DMS153 (cell line): ENCODE measurements at places on chromosomes 6 and 20.

GRCh38 chr20:5977975-5978374, 27.5 kb downstream of the MCM8 start:
- no peak for DNase-seq

DNA sequence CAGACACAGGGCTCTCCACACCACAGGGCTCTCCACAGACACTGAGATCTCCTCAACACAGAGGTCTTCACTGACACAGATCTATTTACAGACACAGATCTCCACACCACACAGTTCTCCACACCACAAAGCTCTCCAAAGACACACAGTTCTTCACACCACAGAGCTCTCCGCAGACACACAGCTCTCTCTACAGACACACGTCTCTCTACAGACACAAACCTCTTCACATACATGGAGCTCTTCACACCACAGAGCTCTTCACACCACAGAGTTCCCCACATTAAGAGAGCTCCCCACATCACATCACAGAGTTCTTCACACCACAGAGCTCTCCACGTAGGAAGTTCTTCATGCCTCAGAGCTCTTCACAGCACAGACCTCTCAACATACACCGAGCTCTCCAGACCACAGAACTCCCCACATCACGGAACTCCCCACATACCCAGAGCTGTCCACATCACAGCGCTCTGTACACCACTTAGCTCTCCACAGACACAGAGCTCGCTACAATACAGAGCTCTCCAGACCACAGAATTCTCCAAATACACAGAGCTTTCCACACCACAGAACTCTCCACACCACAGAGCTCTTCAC, 53.9 kb downstream of the ERMARD start:
- no peak for DNase-seq

DNA sequence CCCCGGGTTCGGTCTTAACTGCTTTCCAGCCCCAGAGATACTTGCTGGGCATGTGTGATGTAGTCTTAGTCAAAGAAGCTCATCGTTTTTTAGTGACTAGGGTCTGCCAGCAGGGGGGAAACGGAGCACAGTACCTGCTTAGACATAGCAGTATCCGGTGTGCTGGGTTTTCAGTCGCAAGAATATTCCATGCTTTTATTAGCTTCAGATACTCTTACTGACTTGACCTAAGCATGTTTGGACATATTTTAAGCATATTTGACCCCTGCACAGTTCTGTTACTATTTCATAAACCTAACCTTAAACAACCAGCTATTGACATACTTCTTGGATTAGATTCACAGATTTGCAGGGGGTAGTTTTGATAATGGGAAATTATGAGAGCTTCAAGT, 3.0 kb downstream of the E2F3 start:
- peak; percentile 40 for DNase-seq

GRCh38 chr20:25336561-25337422, 53.8 kb downstream of the ABHD12 start:
- no peak for DNase-seq

DNA sequence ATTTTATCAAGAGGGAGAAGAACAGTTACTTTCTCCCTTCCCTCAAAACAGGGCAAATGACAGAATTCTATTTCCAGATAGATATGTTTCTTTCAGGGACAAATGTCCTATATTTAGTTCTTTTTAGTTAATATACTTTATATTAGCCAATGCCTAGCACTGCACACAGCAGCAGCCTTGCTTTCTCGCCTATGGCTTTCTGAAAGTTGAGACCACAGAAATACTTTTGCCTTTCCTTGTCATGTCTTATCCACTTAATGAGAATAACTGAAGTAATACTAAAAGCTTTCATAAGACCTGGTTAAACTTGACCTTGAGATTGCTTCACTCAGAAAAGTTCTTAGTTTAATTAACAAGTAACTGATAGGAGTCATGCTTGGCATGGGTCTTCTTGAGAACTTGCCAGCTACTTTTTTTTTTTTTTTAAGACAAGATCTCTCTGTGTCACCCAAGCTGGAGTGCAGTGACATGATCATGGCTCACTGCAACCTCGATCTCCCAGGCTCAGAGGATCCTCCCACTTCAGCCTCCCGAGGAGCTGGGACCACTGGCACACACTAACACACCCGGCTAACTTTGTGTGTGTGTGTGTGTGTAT, 159.3 kb downstream of the CDKAL1 start:
- DNase-seq = no peak

DNA sequence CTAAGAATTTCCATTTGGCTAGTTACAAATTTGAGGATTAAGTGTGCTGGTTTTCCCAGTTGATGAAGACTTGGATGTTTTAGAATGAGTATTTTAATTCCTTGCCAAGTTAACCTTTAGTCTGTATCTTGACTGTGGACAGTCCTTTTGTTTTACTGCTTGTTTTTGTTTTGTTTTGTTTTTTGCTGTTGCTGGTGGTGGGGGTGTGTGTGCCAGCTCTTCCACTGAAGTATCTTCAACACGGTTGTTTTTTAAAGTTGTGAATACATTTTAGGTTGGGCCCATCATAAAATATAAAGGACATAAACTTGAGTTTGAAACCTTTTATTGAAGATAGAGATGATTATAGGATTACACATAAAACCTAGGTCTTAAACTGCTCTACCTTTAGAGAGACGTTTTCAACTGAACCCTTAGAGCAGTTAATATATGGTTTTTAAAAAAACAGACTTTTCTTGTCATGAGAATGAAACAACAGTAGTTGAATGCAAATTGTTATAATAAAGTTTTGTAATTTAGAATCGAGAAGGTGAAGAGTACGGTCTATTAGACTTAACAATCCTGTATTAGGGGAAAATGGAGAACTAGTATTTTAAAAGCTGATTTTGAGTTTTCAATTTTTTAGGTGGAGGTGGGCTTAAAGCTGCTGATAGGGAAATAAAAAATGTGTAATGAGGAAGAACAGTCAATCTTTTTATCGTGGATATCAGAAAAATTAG, 4.0 kb downstream of the QKI start:
- no peak for DNase-seq

DNA sequence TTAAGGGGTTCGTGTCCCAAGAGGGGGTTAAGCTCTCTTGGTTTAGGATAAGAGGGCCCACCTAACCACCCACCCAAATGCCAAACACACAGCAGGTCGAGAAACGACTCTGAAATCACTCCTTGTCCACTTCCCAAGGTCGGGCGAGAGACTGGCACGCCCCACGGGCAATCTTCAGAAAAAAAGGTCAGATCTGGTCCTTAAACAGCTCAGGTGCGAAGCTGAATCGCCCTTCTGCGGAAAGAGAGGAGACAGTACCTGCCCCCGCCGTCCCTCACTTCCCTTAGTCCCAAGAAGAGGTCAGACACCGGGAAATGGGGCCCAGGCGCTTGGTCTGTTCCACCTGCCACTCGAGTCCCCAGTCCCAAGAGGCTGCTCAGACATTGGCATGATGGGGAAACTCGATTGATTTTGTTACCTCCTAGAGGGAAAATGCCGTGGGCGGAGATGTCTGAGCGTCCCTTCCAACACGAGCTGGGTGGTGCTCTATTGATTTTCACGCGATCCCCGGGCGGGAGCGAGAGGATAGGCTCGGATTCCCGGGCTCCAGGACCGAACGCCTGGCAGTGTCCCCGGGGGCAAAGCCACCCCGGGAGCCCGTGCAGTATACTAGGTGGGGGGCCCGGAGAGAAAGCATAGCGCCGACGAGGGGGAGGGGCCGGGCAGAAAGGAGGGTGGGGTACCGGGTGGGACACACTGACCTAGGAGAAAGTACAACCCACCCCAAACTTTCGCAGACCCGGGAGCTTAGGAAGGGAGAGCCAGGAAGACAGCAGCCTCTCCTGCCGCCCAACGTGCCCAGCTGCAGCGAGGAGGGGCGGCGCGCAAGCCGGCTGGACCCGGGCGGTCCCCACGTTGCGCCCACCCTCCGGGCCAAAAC, 1.1 kb upstream of the SAMD5 start:
- DNase-seq = peak; percentile 24

DNA sequence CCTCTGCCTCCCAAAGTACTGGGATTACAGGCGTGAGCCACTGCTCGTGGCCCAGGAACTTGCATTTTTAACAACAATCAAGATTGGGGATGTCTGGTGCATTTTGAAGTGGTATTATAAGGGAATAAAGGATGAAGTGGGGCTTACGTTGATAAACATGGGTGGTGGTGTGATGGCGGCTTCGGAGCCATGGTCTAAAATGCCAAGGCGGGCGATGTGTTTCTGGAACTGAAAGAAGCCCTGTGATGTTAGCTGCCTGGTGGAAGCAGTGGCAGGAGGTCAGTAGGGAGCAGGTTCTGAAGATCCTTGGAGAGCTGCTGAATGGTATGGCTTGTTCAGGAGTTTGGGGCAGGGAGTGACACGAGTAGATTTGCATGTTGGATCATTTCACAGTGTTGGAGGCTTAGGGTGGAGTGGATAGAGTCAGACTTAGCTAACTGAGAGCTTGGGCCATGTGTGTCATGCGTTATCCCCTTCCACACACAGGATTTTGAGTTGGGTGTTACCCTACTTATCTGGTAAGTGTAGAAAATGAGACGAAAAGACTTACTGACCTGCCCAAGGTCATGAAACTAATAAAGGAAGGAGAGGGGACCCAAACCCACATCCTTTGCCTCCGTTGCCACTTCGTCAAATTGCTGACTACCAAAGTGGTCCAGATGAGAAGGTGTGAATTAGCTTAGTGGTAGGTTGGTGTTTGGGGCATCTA, 1.5 kb downstream of the NELFCD start:
- DNase-seq = no peak

- DNase-seq = no peak
Observed at GRCh38 chr6:72984981-72985665, 240.2 kb downstream of the KHDC1L start.

DNA sequence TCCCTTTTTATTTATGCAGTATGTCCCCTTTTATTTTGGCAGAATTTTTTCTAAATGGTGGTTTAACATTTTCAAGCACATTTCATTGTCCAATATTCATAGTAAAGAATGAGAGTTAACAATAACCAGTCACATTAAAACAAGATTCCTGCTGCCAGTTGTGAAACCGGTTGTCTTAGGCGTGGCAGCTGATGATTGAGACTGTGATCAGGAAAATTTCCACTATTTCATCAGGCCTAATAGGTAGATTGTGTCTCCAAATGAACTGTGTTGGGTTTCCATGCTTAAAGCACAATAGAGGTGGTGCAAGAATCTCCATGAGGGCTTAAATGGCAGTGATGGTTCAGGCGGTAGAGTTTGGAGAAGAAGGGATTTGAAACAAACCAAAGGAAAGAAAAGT, 15.3 kb downstream of the PRDM1 start:
- DNase-seq = no peak

DNA sequence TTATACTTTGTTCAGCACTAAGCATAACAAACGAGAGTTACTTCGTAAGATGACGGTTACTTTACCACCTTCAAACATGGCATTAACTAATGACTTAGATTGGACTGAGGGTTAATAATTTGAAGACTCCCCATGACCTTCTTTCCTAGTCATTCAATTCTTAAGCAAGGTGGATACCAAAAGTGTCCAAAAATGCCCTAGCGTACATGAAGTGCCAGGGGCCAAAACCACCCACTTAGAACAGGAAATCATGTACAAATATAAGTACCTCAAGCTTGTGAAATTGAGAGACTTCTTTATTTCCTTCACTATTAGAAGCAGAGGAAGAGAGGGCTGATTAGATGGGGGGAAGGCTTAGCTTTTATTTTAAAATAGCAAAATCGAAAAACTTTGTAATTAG, 166.4 kb downstream of the ATXN1 start:
- DNase-seq = no peak

GRCh38 chr6:119620846-119621555, 271.4 kb upstream of the MAN1A1 start:
- no peak for DNase-seq

GRCh38 chr6:127092466-127092865, 26.0 kb upstream of the RSPO3 start:
- no peak for DNase-seq

DNA sequence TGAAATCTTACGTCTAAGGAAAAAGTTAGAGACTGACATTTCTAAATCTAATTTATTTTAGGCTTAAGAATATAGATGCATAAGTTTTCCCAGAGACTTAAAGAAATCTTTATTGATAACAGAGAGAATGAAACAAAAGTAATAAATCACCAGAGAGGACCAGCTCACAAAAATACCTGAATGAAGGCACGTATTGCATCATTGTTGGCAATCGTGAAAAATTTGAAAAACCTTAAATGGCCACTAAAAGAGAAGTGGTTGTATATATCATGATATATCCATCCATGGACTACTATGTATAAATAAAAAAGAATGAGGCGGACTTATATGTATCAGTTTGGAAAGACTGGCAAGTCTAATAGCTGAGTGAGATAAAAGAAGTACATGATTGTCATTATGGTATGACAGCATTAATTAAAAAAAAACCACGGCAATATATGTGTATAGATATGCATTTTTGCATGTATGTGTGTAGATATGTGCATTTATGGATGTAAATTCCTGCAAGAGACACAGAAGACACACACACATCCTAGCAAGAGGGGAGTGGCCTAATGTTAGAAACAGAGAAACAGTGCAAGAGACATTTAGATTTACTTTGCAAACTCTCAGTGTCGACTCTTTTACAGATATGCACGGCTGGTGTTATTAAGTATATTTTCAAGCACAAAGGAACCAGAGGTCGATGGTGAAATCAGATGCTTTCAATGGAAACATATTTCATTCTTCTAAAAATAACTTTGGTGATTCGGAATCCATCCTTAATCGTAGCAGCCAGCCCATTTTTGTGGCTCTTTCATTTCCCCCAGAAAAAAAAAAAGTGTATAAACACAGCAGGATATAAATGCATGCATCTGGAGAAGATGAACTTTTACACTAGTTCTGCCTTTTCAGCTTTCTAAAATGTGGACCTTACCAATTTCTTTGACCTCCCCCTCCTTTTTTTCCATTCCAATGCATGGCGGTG, 156.1 kb upstream of the SALL4 start:
- no peak for DNase-seq

DNA sequence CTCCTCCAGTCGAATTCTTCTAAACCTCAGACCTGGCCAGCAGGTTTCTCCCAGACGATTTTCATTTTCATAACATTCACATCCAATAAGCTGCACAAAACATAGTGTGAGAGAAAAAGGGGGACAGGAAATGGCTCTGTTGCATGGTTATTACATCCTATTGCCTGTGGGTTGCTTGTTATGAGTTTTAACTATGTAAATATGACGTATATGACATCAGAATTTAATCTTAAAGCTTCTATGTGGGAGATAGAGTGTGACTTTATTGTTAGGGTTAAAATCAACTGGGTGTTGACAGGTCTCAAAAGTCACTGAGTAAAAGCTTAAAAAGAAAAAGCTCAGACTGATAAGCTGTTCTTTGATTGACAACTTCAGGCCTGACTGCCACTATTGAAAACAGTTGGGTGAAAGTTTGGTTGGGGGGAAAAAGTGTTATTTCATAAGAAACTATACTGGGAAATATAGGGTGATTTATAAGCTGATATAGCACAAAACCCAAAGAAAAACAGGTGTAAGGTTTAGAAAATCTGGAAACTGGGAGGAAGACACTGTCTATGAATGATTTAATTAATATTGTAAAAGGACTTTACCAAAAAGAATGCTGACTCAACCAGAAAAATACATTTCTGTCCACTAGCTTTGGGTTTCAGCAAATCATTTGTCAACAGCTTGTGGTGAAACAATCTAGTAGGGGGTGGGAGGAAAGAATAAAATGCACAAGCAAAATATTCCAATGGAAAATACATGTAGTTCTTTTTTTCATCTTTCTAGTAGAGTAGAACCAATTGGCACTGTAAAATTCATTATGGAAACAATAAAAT, 134.1 kb upstream of the CEP162 start:
- DNase-seq = no peak
